ENCODE measurements at places on chromosomes 11 and 22.

DNA sequence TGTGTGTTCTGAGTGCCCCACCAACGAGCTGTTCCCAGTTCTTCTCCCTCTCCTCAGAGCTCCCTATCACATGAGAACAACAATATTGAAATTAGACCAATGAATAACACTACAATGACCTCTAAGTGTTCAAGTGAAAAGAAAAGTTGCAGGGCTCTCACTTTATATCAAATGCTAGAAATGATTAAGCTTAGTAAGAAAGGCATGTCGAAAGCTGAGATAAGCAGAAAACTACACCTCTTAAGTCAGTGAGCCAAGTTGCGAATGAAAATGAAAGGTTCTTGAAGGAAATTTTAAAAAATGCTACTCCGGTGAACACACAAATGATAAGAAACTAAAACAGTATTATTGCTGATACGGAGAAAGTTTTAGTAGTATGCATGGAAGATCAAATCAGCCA lies 199.8 kb downstream of the GUCY1A2 start:
- no peak for DNase-seq

DNA sequence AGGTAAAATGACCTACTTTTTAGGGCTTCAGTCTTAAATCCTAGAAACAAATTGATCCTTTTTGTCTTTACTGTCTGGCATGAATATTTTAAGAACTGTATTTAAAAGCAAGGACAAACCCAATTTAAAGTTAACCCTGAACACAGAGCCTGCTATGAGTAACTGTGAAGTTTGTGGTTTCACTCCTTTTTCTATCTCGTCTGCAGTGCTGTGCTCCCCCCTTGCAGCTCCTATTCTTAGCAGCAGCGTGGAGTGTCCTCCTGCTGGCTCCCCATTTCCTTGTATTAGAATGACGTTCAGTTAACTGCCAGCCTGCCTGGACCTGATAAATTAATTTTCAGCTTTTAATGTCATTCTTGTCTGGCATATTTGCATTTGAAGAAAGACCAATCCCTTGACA lies 40.0 kb upstream of the LRRC4C start:
- DNase-seq, result no peak

DNA sequence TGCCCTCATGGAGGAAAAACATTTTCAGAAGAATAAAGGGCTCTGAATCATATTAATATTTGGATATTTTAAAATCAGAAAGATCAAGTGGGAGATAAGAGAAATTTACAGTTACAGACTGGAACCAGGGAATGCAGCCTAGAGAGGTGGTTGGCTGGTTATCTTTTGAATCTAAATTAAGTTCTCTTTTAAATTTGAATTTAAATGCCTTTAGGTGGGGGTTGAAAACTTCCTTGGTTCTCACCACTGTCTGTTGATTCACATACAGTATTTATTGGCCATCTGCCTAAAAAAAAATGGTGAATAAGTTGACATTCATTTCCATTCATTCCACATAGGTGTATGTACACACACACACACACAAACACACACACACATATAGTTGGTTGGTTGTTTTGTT lies 35.7 kb upstream of the PTPRJ start:
- no peak for DNase-seq

DNA sequence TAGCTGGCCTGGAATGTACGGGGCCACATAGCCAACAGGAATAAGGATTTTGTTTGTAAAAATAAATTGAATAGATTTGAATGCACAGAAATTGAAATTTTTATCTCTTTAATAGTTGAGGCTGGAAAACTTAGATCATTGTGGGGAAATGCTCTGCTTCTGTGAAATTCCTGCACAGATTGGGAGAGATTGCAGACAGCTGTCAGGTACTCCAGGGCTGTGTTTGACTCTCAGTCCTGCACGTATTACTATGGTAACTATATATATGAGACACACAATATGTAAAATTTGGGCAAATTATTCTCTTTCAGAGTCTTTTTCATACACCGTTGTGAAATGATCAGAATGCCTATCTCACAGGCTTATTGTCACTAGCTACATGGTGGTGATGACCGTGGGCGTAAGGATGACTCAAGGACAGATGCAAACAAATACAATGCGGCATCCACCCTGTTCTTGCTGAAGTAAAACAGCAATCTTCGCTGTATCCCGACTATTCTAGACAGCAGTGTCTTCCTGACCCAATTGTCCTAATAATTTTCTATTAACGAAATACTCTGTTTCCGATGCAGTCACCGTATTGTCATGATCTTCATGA lies 79.4 kb downstream of the ZC3H12C start:
- no peak for DNase-seq

GRCh38 chr11:108069947-108070346 lies 51.4 kb upstream of the ACAT1 start:
- no peak for DNase-seq

DNA sequence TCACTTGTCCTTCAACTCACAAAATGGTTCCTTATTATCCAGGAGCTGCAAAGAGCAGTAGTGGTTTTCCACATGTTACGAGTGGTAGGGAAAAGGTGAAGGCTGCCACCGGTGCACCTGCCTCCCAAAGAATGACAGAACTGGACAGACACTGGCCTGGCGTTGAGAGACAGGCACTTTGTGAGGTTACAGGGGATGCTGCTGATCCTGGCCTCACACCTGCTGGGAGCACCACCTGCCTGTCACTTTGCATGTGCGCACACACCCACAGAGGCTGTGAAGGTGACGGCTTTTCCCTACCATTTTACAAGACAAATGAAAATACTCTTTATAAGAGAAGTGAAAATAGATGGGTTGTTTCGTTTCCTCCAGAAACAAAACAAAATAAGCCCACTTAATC lies 175.3 kb upstream of the B3GAT1 start:
- no peak for DNase-seq

DNA sequence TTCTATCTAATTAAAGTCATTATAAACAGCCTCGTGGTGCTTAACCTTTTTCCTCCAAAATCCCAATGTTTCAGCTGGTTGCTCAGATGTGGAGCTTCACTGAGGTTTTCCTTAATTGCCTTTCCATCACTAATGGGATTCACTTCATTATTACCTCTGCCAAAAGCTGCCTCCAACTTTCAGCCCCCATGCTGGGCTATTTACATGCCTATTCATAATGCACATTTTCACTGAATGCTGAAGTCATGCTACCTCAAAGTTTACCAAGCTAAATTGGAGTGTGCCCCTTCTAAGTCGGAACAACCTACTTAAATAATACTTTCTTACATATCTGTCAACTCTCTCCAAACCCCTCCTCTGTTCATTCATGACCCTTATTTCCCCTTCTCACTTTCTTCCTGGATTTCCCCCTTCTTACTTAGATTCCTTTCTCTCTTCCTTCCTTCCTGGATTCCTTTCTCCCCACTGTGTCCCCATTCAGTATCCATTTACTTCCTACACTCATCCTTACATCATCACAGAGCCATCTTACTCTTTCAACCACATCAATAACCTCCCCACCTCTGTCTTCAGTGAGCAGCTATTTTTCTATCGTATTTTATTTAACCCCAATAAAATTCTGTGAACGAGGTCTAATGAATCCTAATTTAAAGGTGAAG lies 887.3 kb upstream of the TENM4 start:
- DNase-seq, result no peak

DNA sequence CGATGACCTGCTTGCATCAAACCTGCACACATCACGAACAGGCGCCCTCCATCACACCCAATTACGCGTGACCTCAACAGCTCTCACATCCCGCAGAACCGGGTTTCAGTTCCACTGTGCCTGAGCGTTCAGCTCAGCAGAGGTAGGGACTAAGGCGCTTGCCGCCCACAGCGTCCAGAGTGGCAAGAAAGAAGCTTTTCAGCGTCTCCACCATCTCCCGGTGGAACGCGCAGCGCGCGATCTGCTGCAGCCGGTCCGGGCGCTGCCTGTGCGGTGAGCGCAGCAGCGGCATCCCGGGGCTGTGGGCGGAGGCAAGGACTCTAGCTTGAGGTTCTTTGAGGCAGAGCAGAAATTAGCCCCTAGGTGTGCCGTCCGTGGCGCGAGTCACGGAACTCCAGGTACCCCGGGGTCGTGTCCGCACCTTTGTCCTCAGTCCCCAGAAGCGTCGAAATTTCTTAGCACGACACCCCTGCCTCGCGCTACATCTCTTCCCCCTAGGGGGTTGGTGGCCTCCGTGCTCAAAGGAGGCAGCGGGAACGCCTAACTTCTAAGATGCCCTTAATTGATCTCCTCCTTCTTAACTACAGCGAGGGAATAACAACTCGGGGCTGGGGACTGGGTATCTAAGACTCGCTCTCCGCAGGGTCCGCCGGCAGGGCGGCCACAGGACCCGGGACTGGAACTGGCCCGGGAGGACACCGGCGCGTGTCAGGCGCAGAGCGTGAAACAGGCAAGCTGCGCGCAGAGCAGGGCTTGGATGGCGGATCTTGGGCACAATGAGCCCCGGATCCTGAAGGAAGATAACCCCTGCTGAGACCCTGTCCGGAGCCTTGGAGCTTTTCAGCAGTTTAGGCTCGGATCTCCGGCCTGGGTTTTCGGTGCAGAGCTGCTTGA lies 1.7 kb upstream of the CALCA start:
- DNase-seq, result peak; percentile 3

DNA sequence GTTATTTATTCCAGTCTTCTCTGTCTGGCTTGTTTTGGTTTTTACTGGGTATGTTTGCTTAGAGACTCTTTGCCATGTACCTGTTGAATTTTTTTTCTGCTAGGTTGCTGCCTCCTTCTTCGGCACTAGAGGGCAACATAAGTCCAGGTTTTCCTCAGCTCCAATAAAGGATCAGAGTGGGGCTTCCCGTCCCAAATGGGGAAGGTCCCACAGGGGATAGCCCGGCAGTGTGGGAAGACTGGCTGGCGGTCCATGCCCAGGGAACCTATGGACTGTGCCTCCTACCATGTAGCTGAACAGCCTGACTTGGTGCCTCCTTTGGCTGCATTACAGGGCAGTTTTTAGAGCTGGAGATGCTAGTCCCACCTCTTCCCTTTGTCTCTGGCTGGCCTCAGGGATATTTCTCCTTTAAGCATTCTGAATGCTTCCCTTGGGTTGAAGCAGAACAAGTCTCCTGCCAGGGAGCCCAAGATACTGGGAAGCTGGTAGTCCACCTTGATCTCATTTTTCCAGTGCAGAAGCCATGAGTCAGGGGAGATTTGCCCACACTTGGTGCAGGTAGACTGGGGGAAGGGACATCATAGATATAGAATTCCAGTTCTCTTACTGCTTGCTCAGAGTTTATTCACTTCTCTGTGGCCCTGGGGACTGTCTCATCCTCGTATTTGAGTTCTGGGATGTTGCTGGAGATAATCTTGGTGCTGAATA lies 60.2 kb downstream of the BRD1 start:
- DNase-seq, result peak; percentile 81

DNA sequence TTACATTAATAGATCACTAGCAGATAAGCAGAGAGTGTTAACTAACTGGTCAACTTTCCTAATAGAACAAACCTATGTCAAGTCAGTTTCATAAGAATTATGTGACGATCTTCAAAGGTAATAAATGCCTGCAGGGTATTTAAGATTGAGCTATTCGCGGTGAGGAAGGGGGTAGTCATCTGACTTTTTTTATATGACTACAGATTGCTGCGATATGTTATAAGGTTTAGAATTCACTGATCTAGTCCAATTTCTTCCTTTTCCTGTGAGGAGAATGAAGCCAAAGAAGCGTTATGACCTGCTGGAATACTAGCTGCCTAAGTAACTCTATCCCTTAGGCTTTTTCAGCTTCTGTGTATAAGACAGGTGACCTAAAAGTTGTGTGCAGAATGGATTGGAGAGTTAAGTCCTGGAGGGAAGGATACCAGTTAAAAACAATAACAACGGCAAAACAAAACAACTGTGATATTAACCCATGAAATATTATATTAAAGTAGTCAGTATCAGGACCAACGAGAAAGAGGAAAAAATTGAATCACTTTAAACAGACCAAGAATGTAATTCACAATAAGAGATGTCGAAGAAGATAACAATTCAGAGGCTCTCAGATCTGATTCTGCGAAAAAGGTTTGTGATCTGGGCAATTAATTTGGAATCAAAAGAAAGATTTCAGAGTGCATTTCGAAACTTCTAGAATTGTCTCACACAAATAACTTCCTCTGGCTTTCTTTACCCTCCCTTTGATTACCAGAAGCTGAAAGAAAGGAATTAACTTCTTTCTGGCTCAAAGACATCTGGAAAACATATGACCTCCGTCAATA lies 630 bp downstream of the CASP4 start:
- no peak for DNase-seq

DNA sequence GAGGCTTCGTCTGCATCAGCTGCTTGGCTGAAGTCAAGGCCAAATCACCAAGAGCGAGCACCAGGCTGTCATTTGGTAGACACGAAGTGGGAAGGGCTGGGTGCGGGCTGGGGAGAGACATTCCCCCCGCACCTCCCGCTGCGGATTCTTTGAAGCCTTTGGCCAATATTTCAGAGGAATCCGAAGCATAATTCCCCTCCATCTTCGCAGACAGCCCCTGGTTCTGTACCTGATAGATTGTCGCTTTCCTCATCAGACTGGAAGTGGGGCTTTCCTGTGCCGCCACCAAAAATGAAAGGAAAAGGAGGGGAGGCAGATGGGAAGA lies 15.3 kb downstream of the BLID start:
- no peak for DNase-seq

DNA sequence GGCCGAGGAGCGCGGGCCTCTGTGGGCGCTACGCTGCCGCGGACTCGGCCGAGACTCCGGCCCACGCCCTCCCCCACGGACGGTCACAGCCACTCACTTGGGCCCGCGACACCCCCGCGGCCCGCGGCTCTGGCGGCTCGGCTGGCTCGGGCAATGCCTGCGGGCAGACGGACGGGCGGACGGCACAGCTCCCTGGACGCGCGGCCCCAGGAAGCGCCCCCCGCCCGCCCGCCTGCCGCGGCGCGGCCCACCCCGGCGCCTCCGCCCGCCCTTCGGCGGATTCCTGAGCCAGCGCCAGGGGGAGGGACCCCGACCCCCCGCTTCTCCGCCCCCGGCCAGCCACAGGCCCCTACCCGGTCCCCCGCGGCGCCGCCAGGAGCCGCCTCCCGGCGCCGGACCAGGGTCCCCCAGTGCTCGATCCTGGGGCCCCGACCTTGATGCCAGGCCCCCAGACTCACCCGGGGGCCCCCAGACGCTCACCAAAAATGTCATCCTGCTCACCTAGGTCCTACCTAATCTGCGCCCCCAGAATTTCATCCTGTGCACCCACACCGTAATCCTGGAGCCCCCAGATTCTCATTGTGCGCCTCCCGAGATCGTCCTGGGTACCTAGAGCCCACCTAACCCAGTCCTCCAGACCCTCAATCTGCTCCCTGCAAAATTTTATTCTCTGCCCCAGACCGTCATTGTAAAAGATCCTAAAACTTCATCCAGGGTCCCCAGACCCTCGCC lies at the start of gene EFEMP2:
EFEMP2 (minus strand) TSS at position 215 of the 732 bp plus-strand sequence. CDS start 446 bp downstream, outside the sequence.
- no peak for DNase-seq

DNA sequence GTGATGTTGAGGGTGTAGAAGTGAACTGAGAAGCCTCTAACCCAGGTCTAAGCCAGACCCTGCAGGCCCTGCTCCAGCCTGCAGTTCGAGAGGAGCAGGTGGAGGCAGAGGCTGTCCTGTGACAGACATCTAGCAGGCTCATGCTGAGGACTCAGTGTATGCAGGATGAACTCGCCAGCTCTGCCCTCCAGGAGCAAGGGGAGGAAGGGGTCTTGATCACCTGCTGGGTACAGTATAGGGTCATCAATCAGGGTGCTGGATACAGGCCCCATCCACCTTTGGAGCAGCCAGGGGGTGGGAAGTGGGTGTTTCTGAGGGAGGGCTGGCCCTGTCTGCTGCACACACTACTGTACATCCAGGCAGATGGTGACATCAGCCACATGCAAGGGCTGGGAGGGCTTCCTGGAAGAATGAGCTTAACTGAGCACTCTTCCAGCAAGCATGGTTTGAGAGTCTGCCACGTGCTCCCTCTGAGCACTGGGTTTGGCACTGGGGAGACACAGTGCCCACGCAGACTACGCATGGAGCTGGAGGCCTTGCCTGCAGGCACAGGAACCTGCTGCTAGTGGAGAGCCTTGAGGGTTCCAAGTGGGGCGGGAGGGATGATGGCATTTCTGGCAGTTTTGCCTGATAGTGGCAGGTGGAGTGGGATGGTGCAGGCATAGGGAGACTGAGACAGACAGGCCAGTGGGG lies 9.2 kb downstream of the MAPK8IP1 start:
- DNase-seq, result peak; percentile 43

Data from cerebellar cortex (tissue), 1 donor.